ENCODE measurements at places on chromosomes 5 and 9.

GRCh38 chr5:40479939-40480338 is 199.8 kb upstream of the PTGER4 start:
- DNase-seq, result no peak

DNA sequence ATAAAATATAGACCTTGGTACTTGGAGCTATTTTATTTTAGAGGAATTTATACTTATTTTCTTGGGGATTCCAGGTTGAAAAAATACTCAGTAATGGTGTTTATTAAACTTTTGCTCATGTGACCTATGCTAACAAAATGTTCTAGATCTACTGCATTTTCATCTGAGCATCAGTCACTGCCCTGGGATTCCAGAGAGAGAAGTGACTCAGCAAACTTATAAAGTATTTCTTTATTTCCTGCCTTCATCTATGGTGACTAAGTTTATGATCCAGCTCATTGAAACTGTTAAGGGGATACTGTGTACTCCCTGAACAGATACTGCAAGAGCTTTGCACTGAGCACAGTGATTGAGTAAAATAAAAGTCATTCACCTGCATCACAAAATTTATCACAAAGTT is 298.5 kb upstream of the CDH18 start:
- DNase-seq, result no peak

DNA sequence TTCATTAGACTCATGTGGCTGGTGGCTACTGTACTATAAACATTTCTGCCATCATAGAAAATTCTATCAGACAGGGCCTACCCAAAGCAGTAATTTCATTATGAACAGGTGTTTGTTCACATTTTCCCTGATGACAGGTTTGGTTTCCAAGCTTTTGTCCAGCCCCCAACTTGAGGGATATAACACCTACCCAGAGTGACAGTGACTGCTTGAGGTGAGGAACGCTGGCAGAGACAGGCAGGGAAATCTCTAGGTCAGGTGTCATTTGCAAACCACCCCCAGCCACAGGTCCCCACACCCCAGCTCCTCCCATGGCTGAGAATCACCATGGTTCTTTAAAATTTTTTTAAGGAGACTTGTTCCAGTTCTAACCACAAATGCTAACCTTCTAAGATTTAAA is 25.5 kb downstream of the GOLM1 start:
- DNase-seq, result no peak

DNA sequence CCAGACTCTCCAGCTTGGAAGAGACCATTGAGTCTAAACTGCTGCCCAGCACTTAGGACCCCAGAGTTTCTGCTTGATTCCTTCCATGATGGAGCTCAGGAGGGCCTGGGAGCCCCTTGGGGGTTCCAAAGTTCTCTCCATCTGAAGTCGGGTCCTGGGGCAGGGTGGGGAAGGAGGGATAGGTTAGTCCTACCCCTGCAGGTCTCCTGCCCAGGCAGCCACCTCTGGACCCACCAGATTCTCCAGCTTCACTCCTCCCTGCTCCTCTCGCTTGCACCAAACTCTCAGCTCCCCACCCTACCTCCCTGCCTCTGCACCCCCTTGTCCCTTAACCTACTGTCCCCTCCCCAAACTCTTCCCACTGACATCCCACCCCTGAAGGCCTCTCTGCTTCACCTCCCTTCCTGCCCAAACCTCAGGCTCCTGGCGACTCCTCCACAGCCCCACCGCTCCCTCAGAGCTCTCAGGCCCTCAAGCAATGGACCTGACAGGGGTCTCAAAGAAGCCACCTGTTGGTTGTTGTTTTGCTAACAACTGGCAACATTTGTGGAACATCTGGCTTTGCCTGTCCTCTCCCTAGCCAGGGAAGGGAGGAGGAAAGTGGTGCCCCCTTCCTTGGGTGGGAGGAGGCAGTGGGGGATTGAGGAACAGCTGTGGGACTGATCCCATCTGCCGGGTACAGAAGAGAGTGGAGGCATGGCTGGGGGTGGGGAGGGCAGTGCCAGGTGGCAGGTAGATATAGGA is 137.5 kb downstream of the RGS3 start:
- no peak for DNase-seq

DNA sequence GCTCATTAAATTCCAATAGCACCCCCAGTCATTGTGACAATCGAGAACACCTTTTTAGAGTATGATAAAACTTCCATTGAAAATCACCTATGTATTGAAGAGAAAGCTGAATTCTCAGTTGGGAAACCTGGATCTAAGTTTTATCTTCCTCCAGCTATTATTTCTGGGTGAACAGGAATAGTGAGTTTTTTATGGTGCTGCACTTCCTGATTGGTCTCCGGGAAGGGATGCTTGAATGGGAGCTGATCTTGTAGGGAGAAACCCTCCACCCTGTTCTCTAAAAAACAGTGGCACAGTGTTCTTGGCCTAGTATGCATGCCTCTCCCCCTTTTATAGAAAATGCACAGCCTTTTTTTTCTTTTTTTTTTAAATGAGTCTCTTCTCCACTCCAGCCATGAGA is 112.2 kb downstream of the ACTBL2 start:
- DNase-seq, result no peak

DNA sequence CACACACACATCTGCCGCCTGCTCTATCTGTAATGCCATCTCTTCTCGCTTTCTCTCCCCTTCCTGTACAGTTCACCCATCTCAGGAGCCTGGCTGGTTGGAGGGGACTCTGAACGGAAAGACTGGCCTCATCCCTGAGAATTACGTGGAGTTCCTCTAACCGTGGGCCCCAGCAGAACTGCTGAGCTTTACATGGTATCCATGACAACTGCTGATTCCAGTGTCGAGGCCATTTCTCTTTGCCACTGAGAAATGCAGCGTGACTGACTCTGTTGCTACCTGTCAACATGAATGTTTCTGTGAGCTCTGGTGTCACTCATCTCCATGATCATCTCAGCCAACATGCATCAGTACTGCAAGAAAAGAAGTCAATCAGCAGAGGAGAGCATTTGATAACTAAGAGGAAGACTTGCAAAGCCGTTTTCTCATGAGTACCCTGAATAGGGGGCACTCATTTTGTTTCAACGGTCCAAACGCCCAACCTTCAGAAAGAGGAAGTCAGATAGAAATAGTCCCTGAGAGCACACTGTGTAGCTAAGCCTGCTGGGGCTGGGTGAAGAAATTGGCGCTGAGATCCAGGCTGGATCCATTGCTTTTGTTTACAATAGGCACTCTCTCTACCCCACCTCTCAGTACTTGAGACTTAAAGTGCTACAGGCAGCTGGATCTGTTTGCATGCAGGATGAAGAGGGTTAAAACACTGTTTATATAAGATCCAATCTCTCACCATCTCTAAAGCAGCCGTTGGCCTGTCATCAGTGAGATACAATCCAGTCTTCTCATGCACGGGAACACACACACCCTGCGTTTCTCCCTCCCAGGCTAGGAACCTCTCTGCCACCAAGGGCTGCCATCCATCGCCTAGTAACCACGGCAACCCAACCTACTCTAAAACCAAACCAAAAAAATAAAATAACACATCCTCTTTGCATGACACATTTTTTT is 180.9 kb downstream of the NR3C1 start:
- DNase-seq, result peak; percentile 15

DNA sequence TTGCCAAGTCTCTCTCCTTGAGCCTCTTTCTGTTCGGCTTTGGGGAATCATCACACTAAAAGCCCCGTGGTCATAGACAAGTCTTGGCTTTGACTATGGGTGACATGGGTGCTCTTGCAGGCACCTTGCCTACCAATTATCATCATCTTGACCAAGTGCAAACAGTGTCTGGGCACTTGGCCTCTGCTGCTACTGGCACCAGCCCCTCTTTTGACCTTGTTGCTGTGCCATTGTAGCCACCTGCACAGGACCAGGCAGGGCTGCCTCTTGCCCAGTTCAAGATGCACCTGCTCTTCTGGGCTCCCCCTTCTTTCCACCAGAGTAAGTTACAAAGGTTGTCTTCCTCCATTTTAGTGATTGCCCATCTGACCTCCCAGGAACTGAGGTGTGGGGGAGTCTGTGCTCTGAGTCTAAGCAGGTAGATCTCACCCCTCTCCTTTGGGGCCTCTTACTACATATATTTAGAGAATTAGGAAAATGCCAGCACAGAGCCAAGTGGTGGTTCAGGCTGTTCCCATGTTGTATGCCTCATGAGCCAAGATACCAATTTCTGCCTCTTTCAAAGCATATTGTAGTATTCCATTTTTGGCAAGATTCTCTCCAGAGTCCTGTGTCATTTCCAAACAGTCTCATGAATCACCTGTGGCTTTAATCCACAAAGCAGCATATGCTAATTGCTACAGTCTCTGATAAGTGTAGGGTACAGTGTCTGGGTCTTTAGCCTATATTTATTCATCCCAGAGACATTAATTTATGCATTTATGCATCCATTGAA is 142.9 kb upstream of the DAP start:
- no peak for DNase-seq

- DNase-seq, result no peak
Observed at GRCh38 chr5:89473196-89473595, 590.2 kb upstream of the MEF2C start.

GRCh38 chr5:135393229-135393628 is 5.8 kb downstream of the MACROH2A1 start:
- no peak for DNase-seq

- DNase-seq, result no peak
Observed at GRCh38 chr9:135667463-135668001, 4.4 kb downstream of the LCN9 start.

DNA sequence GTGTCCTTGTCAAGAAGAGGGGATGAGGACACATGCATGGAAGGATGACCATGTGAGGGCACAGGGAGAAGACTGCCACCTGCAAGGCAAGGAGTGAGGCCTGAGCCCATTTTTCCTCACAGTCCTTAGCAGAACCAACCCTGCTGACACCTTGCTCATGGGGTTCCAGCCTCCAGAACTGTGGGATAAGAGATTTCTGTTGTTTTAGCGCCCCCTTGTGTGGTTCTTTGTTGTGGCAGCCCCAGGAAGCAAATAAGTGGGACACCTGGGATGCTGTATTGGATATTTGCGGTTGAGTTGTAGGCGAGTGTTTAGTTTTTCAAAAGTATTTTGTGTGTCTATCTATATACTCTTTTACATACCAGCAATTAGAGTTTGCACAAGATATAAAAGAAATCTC is 206.4 kb downstream of the NXNL2 start:
- peak; percentile 12 for DNase-seq

DNA sequence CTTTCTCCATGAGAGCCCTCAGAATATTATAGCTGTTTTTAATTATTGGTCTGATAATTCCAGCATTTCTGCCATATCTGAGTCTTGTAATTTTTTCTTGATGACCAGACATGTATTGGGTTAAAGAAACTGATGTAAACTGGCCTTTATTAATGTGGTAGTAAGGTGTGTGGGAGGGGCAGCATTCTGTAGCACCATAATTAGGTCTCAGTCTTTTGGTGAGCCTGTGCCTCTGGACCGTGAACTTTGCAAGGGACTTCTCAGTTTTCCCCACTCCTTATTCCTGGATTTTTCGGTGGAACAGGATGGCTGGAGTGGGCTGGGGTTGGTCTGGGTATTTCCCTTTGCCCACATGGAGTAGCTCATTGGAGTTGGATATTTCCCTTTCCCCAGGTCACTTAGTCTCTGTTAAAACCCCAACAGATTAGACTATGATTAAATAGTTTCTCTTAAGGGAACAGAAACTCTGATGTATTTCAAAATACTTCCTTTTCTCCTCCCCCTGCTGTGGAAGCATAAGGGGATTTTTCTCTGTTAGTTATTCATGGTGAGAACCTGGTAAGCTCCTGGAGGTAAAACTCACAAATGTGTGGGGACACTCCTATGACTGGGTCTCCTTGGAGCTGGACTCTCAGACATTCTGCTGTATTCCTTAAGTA is 52.4 kb downstream of the FSD1L start:
- DNase-seq, result no peak

GRCh38 chr5:161707382-161707781 is 21.9 kb downstream of the GABRA6 start:
- DNase-seq, result no peak

DNA sequence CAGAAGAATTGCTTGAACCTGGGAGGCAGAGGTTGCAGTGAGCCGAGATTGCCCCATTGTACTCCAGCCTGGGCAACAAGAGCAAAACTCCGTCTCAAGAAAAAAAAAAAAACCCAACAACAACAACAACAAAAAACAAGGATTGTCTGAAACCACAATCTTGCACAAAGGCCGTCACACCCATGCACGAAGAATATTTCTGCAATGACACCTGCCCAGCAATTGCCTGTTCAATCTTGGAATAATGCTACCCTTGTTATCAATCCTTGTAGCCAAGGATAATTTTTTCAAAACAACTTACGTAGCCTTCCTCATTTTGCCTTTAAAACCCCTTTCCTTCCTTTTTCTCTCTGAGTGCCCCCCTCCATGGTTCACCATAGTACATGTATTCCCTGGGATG is 3.7 kb upstream of the CLTB start:
- no peak for DNase-seq

DNA sequence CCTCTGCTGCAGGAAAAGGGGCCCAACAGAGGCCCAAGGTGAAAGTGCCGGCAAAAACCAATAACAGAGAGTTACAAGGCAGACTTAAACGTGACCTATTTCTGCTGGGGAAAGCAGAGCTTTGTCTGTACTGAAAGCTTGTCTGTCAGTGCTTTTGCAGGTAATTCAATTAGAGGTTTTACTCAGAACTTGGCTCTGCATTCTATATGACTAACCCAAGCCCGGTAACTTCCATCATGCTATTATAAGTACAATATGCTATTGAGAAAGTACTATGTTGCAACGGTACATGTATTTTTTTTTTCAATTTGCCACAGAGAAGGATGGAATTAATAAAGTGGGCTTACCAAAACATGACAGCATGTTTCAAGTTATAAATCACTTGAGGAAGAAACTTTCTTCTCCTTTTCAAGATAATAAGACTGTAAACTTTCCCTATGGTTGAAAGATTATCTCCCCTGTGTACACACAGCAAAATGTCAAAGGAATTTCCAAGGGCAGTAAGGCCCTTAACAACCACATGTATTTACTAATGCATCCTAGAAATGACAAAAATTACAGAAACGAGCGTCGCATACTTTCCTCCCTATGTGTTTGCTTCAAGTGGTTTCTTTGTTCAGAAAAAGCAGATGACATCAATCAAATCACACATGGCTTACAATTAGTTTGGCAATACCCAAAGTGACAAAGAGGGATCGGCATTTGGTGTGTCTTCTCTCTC is 282.4 kb downstream of the EFNA5 start:
- no peak for DNase-seq

DNA sequence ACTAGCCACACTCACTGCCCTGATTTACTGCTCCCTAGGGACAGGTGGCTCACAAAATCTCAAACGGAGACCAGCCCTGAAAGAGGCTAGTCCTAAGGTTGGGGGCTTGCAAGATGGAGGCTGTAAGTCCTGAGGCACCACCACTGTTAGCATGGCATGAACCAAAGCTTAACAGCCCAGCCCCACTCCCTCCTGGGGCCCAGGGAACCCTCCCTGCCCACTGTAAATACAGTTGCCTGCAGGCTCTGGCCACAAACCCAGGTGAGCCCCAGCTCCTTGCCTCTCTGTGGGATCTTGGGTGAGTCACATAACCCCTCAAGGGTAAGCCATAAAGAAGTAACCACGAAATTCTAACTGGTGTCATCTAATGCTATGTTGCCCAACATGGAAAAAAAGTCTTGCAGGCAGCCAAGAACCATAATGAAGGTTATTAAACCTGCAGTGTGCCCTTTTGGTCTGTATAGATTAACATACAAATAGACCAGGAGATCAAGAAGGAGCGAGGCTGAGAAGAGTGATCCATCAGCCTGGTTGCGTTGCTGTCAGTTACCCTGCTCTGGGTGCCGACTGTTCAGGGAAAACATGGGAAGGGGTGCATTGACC is 1.7 kb upstream of the POMT1 start:
- DNase-seq, result peak; percentile 50

GRCh38 chr9:121663591-121663990 is 12.2 kb downstream of the DAB2IP start:
- no peak for DNase-seq
